Myocyte (in vitro differentiated cells): ENCODE measurements at places on chromosomes 3 and 15.
A peak's percentile ranks its signal among the peaks of the same experiment; 100 is the strongest.

- no peak for DNase-seq
These were observed 147.9 kb downstream of the OR4M2 start for GRCh38 chr15:22228101-22228762.

GRCh38 chr3:42673082-42673481, 12.3 kb upstream of the KLHL40 start:
- DNase-seq = no peak

DNA sequence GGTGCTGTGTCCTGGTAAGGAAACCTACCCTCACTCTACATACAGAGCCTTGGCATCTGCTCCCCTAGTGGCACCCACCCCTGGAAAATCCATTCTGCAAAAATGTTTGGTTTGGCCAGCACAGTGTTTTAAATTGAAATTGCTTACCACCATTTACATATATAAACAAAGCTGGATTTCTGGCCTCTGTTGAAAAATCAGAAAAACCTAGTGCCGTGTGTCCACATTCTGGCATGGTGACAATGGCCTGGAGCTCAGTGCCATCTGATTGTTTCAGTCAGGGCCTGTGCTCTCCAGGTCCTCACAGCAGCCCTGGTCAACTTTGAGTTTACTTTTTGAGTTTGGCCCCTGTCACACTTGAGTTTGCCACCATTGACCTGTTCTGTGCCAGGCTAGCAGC, 2.9 kb upstream of the IL17RC start:
- DNase-seq = no peak

DNA sequence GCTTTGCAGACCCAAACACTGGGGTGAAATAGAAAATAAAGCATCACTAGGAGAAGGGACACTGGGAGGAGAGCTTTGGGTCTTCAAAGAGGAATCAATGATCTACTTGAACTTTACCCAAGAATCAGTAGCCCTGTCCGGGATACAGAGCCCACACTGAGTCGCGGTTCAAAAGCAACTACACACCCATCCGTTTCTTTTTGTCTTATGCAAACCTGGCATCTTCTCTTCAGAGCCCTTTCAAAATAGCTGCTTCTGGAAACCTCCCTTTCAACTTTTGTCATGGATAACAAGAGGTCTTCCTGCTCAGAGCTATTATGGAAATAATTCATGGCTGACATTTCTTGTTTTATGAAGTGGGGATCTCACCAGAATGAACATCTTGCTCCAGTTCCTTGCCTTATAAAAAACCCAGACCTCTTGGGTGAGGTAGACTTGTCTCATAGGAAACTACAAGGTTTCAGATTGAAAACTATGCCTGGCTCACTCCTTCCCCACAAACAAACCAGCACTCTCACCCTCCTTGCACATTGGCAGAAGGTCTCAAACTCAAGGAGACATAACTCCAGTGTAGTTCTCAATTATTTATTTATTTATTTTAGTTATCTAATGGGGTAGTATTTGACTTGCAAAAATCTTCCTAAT, 115.1 kb upstream of the ARHGEF3 start:
- no peak for DNase-seq

DNA sequence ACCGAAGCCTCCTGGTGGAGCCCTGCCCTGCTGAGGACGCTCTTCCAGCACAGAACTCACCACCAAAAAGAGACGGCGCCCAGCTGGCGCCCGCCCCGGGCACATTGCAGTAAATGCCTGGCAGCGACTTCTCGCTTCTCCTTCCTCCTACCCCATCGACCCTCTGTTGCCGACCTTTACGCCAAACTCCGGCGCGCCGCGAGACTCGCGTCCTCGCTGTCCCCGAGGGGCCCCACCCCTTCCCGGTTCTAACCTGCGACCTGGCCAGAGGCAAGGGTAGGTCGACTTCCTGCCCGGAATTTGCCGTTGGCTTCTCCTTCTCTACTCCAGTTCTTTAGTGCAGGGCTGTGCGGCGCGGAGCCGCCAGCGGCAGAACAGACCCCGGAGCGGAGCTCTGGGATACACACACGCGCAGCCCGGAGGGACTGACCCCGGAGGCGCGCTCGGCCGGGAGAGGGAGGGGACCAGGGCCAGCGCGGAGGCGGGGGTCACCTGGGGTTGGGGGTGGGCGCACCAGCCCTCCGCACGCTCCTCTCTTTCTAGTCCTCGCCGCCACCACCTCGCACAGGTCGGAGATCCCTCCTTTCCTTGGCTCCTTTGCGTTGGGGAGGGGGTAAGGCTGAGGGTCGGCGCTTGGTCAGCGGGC, 226.6 kb upstream of the AZI2 start:
- peak; percentile 16 for DNase-seq

- no peak for DNase-seq
These were observed 41.6 kb upstream of the TMEM87A start for GRCh38 chr15:42314818-42315217.

DNA sequence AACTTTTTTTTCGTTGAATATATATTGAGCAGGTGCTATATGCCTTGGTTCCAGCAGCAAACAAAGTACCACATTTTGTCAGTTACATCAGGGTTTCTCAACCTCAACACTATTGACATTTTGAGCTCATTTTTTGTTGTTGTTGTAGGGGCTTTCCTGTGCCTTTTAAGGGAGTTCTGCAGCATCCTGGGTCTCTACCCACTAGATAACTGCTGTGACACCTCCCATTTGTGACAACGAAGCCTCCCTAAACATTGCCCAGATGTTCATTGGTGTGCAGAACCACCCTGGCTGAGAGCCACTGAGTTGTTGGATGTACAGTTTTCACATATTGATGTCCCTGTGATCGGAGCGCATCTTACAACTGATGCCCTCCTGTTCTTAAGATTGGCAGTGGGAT, 382.6 kb downstream of the PTPRG start:
- no peak for DNase-seq

GRCh38 chr3:119695480-119695879, 7.3 kb upstream of the CFAP91 start:
- no peak for DNase-seq

DNA sequence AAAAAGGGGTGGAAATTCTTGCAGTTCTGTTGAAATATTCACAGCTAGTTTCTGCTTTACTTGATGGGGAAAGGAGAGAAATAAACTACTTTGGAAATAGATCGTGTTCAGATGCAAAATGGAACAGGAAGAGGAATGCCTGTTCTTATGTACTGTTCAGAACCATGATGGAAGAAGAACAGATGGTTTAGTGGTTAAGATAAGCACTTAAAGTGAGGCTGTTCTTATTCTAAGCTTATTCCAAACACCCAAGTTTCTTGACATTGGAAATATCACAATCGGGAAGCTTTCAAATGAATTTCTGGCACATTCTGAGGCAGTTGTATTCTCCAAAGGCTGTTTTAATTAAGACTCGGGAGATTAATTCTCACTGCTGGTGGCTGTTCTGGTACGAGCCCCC, 228.5 kb downstream of the LSAMP start:
- DNase-seq = no peak

DNA sequence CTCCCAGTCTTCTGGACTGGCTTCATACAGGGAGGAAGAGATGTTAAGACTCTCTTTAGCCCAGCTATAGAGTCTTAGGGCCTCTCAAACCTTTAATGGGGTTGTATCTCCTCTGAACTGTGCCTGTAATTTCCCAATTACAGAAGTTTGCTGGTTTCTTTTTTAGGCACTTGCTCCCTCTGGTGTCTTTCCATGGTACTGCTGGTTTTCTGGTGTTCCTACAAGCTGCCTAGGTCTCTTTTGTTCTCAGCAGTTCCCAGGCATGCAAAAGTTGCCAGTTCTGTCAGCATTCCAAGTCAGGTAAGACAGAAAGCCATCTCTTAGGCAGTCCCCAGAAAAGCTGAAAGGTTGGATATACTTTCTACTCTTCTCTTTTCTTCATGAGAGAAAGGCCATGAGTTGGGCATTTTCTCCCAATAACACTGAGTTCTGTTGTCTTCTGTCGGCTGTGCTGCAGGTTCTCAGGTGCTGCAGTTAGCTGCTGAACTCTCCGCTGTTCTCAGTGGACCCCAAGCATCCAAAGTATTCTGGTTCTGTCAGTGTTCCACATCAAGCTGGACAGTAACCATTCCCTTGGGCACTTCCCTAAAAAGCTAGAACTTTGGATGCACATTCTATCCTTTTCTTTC, 54.4 kb upstream of the EHHADH start:
- DNase-seq = peak; percentile 24

GRCh38 chr3:119663885-119664284, 3.5 kb upstream of the POPDC2 start:
- peak; percentile 27 for DNase-seq

DNA sequence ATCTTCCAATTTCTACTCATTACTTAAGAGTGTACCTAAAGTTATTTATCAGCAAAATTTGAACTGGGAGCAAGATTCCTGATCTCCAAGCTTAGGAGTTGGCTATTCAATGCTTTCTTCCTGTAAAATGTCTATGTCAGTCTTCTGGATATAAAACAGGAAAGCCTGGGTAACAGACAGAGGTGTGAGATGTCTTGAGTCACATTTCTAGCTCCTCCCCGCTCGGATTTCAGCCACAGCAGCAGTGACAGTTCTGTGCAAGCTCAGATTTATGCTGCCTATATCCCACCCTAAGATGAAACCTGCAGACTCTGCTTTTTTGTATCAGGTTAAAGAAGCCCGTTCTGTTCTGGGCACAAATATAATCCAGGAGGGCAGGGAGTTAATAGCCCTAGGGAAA, 2.1 kb upstream of the ARMC8 start:
- no peak for DNase-seq

DNA sequence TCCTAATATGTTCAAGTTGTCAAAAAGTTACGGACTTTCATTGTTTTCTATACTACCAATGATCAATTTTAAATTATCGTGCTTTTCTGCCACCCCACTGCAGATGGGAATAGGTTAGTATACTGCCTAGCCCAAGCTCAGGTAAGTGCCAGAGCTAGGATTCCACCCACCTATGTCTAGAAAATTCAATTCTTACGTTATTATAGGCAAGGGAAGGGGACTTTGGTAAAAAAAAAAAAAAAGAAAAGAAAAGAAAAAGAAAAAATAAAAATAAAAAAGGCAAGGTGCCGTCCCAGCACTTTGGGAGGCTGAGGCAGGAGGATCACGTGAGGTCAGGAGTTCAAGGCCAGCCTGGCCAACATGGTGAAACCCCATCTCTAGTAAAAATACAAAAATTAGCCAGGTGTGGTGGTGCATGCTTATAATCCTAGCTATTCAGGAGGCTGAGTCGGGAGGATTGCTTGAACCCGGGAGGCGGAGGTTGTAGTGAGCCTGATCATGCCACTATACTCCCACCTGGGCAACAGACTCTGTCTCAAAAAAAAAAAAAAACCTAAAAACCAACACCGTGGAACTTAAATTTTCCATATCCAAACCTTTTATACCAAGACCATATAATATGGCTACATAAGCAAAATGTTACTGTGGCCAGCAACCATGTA, 1.3 kb downstream of the RPL22L1 start:
- DNase-seq = no peak

DNA sequence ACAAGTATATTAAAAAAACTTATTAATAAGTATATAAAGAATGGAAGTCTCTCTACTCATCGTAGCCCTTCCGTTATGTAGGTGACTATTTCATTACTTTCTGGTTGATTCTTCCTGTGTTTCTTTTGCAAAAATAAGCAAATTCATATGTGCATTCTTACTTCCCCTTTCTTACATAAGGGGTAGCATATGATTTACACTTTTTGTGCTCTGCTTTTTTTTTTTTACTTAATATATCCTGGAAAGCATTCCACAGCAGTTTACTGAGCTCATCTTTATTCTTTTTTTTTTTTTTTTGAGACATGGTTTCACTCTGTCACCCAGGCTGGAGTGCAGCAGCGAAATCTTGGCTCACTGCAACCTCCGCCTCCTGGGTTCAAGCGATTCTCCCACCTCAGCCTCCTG, 12.9 kb downstream of the SCAMP5 start:
- DNase-seq = no peak

GRCh38 chr3:185270262-185270955, 16.6 kb upstream of the EHHADH start:
- DNase-seq = peak; percentile 48

GRCh38 chr3:81761904-81762580, 597 bp upstream of the GBE1 start:
- no peak for DNase-seq

DNA sequence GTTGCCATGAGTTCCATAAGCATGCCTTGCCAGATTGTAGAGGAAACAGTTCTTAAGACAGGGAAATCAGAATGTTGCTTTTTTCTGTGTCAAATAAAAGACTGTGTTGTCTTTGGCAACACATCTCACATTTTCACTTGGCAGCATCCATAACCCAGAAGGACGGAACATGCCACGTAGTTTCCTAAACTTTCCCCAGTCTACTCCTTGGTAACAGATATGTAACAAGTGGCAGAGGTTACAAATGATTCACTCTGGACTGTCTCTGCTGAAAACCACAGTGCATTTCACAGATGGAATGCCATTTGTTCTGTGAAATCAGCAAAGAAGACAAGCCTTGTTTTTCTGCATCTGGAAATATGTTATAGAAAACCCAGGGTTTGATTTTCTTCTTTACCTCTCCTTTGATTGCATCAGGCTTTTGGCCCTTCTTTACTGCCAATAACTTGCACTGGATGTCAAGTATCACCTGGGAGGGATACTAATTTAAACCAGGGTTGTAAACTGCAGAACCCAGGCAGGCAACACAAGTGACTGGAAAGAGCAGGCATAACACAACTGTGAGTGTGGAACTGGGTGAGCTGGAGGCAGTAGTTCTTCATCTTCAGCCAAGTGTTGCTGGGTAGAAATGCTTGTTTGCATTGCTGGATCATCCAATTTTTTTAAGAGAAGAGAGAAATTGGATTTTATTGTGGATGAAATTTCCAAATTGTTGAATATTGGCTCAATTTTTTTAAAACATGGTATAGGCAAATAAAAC, 124.4 kb upstream of the FOXB1 start:
- peak; percentile 60 for DNase-seq

GRCh38 chr3:133277813-133278212, 122.0 kb upstream of the BFSP2 start:
- peak; percentile 30 for DNase-seq

DNA sequence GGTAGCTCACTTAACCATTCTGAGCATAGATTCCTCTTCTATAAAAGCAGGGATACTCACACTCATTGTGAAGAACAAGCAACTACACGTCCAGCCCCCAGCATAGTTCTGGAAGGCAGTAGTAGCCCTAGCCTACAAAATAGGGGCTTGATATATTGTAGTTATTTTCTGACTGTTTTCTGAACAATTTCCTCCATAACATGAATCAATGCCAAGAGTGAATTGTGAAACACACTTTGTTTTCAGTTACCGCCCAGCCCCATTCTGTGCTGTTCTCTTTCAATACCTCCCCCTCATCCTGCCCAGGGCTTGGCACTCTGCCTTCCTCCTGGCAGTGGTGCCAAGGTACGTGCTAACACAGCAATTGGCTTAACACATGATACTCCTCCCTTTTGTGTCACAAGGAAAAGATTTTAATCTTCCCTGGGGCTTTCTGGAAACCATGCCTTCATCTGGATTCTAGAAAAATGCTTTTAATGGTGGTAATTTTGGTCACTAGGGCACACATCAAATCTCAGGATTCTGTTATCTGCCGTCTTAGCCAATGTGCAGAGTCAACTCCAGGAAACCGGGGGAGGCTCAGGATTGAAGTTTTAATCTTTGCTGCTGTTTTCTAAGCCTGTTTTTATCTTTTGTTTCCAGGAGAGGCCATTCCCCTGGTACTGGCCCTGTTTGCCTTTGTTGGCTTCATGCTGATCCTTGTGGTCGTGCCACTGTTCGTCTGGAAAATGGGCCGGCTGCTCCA, 37.2 kb downstream of the IL20RB start:
- peak; percentile 72 for DNase-seq

- DNase-seq = no peak
These were observed 24.6 kb upstream of the GATA2 start for GRCh38 chr3:128517648-128518047.
